Thoracic aorta (tissue), 2 donors: ENCODE measurements at places on chromosomes 7 and 10. TPM values are rescaled to one million over a fixed set of nuclear protein-coding genes. Genes with fewer than 3 reads are reported as not detected.

DNA sequence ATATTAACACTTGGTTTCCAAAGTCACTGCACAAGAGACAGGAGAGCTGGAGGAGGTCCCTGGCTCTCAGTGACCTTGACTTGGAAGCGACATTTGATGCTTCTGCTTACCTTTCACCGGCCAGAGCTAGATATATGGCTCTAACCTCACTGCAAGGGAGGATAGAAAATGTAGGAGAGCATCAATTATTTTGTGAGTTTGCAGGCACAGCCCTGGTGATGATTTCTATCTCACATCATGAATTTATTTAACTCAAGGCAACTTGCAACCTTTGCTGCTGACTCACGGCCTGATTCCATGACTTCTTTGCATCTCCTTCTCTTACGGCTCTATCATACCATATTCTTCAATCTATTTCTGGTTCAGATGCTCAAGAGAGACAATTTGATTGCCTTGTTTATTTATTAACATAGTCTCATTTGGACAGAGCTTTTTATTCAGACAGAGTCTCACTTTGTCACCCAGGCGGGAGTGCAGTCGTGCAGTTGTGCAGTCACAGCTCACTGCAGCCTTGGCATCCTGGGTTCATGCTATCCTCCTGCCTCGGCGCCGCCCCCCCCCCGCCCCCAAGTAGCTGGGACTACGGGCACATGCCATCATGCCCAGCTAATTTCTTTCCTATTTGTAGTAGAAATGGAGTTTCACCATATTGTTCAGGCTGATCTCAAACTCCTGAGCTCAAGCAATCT, 196.0 kb downstream of the REEP3 start:
- H3K27ac ChIP-seq: no peak overlapping the region
- no peak for DNase-seq
- H3K4me1 ChIP-seq: peaks cover 17% of the 10 kb centered on the region
- H3K36me3 ChIP-seq: no peaks in the 10 kb centered on the region
- H3K27me3 ChIP-seq: no peaks in the 10 kb centered on the region
- H3K4me3 ChIP-seq: no peak overlapping the region

- H3K36me3 ChIP-seq: no peaks in the 10 kb centered on the region
- no peak overlapping the region for H3K4me3 ChIP-seq
- H3K27ac ChIP-seq: no peak overlapping the region
- no peaks in the 10 kb centered on the region for H3K4me1 ChIP-seq
- H3K27me3 ChIP-seq: no peaks in the 10 kb centered on the region
- no peak for DNase-seq
Observed at GRCh38 chr7:6533893-6534495, 17.3 kb downstream of the GRID2IP start.

DNA sequence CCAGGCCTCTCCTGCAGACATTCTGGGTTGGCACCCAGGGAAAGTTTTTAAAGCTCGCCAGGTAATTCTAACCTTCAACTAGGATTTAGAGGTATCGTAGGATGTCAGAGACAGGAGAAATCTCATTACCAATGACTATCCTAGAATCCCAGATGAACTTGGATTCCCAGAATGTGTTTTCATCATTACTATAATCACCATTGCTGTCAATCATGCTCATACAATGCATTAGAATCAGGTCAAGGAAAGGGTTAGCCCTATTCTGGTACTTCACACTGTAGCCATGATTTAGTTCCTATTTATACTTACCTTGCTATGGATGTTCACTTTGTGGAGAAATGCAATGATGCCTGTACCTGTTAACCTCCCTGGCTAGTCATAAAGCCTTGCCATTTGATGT, 67.0 kb upstream of the GPR158 start:
- no peak overlapping the region for H3K27ac ChIP-seq
- H3K4me1 ChIP-seq: no peaks in the 10 kb centered on the region
- no peak overlapping the region for H3K4me3 ChIP-seq
- DNase-seq: no peak

- no peak overlapping the region for H3K4me3 ChIP-seq
- no peak overlapping the region for H3K27ac ChIP-seq
- DNase-seq: no peak
- no peaks in the 10 kb centered on the region for H3K36me3 ChIP-seq
- H3K4me1 ChIP-seq: no peaks in the 10 kb centered on the region
Observed at GRCh38 chr10:132219486-132219885, 32.7 kb downstream of the DPYSL4 start.

DNA sequence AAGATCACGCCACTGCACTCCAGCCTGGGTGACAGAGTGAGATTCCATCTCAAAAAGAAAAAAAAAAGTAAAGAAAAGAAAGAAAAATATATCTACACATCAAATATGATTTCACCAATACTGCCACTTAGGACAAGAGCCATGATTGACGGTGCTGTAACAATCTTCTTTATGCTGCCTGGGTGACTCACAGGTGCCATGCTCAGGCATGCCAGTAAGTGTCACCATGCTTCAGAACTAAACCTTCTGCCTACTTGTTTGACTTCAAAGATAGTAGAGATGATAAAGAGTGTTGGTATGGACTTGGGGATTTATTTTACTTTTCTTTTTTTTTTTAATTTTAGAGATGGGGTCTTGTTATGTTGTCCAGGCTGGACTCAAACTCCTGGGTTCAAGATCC, 33.6 kb upstream of the DNMBP start:
- H3K27ac ChIP-seq: no peak overlapping the region
- no peak overlapping the region for H3K4me3 ChIP-seq

Gene SYT15B
- 5.3 TPM for total RNA-seq

Gene ANKRD22
- not detected for total RNA-seq

Gene CNTNAP2
- not detected for total RNA-seq

Gene SEC23IP
- total RNA-seq: 17.9 TPM

Gene ERVW-1
- total RNA-seq: not detected
